Colonic mucosa (tissue), 4 donors: ENCODE measurements at places on chromosomes 1 and 21. TPM values are rescaled to one million over a fixed set of nuclear protein-coding genes. Genes with fewer than 3 reads are reported as not detected.

NUP210L gene
- total RNA-seq: 0.10 TPM

HAPLN2 gene
- 0.96 TPM for total RNA-seq

SPRR2A gene
- not detected for total RNA-seq

ATP1A2 gene
- 1.5 TPM for total RNA-seq

MYOM3 gene
- total RNA-seq: 1.8 TPM

PIK3C2B gene
- total RNA-seq: 67.6 TPM

CYP4A22 gene
- not detected for total RNA-seq

HPCAL4 gene
- 0.16 TPM for total RNA-seq

NBPF19 gene
- 11.3 TPM for total RNA-seq

FAM151A gene
- total RNA-seq: 0.66 TPM

TMPRSS2 gene
- total RNA-seq: 408 TPM

ARMH1 gene
- total RNA-seq: 5.1 TPM

FAM72D gene
- total RNA-seq: 4.0 TPM

SPATA46 gene
- not detected for total RNA-seq

KRTAP22-1 gene
- total RNA-seq: not detected

SFN gene
- total RNA-seq: 253 TPM

SLAMF9 gene
- not detected for total RNA-seq

SPRR2G gene
- not detected for total RNA-seq

SLC26A9 gene
- not detected for total RNA-seq

OR2T2 gene
- not detected for total RNA-seq
